Stimulated activated CD8-positive, alpha-beta memory T cell treated with anti-CD3 and anti-CD28 coated beads, Interleukin-4, amount 100 ng/mL, for 4 hours (primary cell): ENCODE measurements at places on chromosomes 16 and 17.

DNA sequence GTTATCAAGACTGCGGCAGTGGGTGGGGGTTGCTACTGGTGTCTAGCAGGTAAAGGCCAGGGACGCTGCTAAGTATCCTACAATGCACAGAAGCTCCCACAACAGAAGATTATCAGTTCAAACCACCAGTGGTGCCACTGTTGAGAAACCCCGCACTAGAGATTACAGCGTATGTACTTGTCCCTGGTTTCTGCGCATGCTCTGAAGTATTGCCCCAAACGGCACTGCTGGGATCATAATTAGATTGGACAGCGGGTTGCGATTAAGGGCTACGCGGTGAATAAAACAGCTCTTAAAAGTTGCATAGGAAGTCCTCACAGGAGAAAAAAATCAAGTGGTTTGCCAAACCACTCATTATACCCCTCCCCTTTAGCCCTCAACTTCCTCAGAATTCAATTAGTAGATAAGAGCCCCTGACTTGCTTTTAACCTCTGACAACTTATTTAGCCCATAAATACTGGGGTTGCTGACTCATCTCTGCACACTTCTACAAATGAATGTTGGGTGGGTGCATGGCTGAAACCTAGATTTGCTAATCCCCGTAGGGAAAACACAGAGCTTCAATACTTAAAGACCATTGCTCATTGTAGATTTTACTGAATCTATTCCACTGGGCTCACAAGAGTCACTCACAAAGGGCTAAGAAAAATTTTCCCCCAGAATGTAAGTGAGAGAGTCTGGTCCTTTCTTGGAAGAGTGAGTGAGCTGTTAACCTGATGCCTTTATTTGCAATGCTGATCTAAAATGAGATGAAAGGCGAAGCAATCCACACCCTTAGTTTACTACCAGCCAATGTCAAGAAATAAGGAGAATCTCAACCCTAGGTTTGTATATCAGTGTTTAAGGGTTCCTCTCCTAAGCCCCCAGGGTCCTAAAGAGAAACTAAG is 91.8 kb downstream of the RGS9 start:
- no peak for DNase-seq

- DNase-seq: no peak
Observed at GRCh38 chr16:30875871-30876801, 17.7 kb downstream of the BCL7C start.

- DNase-seq: no peak
Observed at GRCh38 chr16:8548166-8548565, 42.1 kb downstream of the TMEM114 start.

DNA sequence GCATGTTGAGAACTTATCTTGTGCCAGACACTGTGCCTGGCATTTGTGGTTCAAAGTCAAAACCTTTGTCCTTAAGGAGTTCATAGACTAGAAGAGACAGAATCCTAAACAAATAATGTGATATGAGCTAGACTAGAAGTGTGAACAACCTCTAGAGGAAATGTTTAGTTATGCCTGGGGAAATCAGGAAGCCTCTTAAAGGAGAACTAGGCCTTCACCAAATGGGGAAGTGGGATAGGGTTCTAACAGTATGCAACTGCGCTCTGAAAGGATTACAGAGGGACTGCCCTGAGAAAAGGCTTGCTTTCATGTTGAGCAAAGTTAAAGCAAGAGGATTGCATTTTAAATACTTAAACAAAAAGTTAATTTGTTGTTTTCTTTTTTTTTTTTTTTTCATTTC is 4.9 kb downstream of the RUNDC1 start:
- no peak for DNase-seq

GRCh38 chr17:44221084-44221861 is 1.8 kb upstream of the UBTF start:
- DNase-seq: no peak

GRCh38 chr16:23966597-23967394 is 131.0 kb downstream of the PRKCB start:
- DNase-seq: no peak
